MM.1S (cell line): ENCODE measurements at places on chromosomes 6 and 20.

DNA sequence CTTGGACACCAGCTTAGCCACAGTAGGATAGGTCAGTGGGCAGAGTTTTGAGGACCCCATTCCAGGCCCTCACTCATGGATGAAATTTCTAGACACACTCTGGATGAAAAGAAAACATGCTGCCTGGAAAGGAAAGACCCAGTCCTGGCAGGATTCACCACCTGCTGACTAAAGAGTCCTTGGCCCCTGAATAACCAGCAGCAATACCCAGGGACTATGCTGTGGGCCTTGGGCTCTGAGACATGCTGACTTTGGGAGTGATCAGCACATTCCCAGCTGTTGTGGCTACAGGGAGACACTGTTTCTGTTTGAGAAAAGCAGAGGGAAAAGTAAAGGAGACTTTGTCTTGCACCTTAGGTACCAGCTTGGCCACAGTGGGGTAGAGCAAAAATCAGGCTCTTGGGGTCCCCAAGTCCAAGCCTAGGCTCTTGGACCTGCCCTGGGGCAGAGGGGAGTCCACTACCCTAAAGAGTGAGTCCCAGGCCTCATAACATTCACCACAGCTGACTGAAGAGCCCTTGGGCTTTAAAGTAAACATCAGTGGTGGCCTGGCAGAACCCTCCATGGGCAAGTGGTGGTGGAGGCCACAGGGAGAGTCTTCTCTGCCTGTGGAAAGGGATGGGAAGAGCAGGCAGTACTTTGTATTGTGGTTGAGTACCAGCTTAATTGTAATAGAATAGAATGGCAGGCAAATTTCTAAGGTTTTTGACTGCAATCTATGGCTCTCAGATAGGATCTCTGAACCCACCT is 516.8 kb downstream of the BCKDHB start:
- no peak for DNase-seq

- peak; percentile 17 for DNase-seq
Measured at GRCh38 chr6:167898673-167899311, 72.1 kb downstream of the AFDN start.

DNA sequence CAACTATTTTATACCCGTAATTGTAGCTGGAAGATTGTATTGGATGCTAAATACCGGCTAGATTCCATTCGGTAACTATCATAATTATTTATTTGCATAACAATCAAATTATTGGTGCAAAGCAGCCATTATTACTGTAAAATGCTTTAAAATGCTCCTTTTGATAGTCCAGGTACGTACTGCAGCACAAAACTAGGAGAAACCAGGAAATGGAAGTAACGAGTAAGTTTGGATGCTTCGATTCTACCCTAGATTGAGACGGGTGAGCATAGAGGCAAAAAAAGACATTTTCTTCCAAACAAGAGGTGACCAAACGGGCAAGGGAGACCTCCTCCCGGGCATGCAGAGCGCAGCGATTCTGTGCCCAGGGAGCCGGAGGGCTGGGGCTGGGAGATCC is 469 bp upstream of the XRN2 start:
- DNase-seq = no peak

DNA sequence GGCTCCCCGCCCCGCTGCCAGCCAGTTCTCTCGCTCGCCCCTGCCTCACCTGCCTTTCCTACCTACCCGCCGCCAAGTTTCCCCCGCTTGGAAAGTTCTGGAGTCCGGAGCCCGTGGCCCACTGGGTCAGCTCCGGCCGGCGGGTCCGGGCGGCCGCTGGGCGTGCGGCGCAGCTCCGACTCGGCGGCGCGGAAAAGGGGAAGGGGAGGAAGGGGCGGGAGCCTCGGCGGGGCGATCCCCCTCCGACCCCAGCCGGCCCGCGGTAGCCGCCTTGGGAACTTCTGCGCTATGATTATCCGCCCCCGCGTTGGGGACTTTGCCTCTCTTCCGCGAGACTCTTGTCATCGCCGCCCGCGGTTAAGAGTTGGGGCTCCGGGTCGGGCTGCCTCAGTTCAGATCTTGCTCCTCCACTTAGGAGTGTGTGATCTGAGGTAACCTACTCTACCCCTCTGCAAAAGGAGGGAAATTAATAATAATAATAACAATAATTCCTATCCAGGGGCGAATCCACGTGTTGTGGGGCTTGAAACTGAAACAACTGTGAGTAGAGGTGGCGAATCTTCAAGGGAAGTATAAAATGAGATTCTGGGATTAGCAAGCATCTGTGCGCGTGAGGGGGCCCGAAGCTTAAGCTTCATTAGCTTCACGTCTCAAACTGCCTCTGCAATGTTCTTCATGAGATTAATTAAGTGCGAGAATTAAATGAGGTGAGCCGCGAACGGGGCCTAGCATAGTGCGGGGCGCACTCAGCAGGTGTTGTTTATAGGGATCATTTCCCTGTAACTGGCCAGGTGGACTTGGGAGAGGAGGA is 30.8 kb downstream of the SF3B5 start:
- DNase-seq = no peak
